Cardiac muscle cell (in vitro differentiated cells and primary cell): ENCODE measurements at places on chromosomes 3 and 15. TPM values are rescaled to one million over a fixed set of nuclear protein-coding genes. Genes with fewer than 3 reads are reported as not detected.

DNA sequence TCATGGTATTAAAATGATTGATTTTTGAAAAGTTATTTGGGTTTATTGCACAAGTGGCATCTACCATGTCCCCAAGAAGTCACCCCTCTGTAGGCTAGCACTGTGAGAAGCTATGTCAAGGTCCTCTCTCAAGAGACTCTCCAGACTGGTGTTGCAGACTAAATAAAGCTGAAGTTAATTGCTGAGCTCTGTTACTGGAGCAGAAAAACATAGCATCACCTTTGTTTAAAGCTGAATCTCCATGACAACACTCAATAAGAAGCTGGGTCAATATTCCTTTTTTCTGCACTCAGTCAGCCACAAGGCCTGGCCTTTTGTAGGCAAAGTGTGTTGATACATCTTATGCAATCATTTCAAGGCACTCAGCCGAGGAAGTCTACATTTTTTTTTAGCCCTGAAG is 806.6 kb upstream of the LMCD1 start:
- DNase-seq: peak; percentile 4

Gene FRMD4B
- 50.6 and 78.7 TPM in 2 replicates for total RNA-seq

Gene ZCWPW2
- 0.09 and 0.70 TPM in 2 replicates for total RNA-seq

Gene TAGLN3
- total RNA-seq: 1.6 and 4.2 TPM in 2 replicates

DNA sequence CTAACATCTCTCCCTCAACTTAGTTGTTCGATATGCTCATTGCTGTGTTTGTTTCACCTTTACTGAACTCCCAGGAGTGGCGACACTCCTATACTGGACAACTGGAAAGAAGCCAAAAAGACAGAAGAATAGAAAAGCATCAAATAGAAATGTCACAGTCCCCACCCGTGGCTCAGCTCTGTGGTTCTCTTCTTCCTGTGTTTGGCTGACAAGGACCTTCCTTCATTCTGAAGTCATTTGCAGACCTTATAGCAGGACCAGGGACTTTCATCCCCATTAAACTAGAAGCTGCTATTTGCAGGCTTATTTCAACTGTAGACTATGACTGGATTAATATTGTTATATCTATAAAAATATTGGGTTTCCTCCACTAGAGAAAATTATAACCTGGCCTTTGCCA is 125.9 kb downstream of the NECTIN3 start:
- no peak for DNase-seq

Gene MAGEL2
- total RNA-seq: 6.1 and 7.6 TPM in 2 replicates

Gene ARPP21
- total RNA-seq: 0.32 TPM in 1 of 2 replicates, not detected in the other

DNA sequence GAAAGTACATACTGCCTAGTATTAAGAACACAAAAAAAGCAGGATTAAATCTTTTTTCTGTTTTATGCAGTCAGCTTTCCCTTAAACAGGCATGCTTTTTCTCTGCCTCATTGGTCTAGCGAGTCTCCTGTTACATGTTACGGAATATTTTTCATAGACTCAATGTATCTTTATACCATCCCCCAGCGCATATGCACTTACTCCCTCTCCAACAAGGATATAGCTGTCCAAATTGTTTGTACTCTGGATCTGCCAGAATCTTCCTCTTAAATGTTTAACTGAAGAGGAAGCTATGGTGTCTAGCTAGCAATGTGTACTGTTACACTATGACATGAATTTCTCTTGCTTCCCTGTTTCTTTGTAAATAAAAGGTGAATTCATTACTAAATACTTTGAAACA is 9.2 kb upstream of the SLCO3A1 start:
- DNase-seq: no peak

Gene ZDHHC23
- total RNA-seq: 8.7 and 9.1 TPM in 2 replicates

- DNase-seq: peak; percentile 50
These were observed 1.4 kb upstream of the CHRNA7 start for GRCh38 chr15:32028921-32029320.

GRCh38 chr3:125108833-125109535 is 53.2 kb upstream of the HEG1 start:
- DNase-seq: no peak

Gene DMXL2
- 20.3 and 34.0 TPM in 2 replicates for total RNA-seq

Gene IGDCC3
- total RNA-seq: 41.9 and 54.6 TPM in 2 replicates

Gene FRMD5
- total RNA-seq: 55.8 and 59.7 TPM in 2 replicates

DNA sequence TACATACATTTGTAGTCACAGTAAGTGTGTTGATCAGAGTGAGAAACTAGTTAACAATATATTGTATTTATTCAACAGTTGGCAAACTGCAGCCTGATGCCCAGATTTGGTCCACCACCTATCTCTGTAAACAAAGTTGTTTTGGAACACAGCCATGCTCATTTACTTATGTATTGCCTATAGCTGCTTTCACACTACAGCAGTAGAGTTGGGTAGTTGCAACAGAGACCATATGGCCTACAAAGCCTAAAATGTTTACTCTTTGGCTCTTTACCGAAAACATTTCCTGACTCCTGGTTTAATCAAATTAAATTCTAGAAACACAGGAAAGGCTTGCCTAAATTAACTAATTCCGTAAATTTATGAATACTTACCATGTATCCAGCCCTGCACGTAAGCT is 39.4 kb downstream of the CMC1 start:
- DNase-seq: no peak

Gene CAPN3
- 37.9 and 88.3 TPM in 2 replicates for total RNA-seq

- no peak for DNase-seq
These were observed 838.5 kb downstream of the DIPK2A start for GRCh38 chr3:144810160-144810559.

DNA sequence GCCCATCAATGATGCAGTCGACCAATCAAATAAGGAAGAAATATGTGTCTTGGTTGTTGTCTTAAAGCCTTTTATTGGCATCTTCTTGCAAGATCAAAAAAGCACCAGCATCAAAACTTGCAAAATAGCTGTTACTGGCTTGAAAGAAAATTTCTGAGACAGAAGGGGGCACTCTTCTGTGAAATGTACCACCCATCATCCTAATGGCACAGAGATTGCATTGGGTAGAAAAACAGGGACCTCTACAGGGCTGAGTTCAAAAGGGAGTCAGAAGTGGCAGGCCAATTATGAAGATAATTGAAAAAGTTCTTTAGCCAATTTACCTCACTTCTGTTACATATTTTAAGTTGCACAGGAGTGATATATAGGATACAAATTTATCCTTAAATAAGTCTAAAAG is 122.3 kb upstream of the GPR149 start:
- DNase-seq: no peak

GRCh38 chr3:71753701-71754609 is at the start of gene GPR27:
TSS of gene GPR27 (plus strand) at chr3:71753855. CDS start at chr3:71754050, 195 bp downstream.
- DNase-seq: peak; percentile 66

GRCh38 chr3:115922681-115923347 is 299.5 kb downstream of the GAP43 start:
- peak; percentile 41 for DNase-seq

GRCh38 chr15:65418596-65418995 is 4.2 kb downstream of the IGDCC4 start:
- DNase-seq: peak; percentile 73

DNA sequence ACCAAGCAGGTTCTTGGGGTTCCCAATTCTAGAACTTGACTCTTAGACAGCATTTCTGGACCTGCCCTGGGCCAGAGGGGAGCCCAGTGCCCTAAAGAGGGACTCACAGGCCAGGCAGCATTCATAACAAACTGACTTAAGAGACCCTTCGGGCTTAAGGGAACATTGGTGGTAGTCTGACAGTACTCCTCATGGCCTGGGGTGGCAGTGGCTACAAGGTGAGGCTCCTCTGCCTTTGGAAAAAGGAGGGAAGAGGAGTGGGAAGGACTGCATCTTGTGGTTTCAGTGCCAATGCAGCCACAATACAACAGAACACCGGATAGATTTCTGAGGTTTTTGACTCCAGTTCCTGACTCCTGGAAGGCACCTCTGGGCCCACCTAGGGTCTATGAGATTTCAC is 172.2 kb upstream of the STRIT1 start:
- no peak for DNase-seq

DNA sequence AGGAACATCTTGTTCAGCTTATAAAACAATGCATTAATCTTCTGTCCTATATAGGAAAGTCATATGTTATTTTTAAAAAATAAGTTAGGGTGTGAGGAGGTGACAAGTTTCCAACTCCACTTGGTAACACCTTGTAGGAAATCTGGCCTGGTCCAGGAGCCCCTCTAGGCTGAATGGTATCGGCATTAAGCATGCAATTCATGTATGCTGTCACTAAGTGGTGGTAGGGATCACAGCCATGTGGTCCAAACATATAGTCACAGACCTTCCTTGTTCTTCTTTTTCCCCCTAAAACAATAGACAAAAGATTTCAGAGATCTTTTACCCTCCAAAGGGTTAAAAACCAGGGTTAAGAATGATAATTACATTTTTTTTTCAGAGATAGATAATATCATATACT is 4.2 kb upstream of the APBA2 start:
- DNase-seq: no peak

DNA sequence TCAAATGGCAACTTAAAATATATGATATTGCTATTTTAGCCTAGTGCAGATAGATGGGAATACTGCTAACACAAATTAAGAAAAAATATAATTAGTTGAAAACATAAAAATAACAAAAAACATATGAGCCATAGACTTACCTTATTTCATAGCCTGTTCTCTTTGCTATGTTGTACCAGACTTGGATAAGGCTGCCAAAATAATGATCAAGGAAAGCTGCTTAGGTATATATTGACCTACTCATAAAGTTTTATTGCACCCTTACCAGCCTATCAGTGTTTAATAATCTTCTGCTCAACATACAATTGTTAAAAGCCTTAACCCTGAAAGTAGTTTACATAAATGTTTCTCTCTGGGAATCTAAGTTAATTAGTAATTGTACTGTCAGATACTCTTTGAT is at the start of gene SI:
Gene SI (minus strand): TSS at position 204 of the 400 bp plus-strand sequence. CDS start 2,484 bp downstream, outside the sequence.
- DNase-seq: no peak

DNA sequence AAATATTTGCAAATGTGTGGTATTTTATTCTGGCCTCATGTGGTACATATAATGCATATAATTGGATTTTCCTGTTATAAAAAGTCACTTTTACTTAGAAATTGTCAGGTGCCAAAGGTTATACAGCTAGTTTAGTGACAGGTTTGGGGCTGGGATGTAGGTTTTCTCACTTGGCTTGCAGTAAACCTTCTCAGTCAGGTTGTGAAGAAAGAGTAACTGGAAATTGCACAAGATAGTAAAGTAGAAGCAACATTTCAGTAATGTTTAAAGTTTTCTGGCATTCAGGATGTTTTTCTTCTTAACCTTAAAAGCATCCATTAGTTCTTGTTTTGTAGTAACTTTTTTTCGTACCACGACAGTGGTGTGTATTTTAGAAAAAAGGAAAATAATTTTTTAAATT is 53.9 kb downstream of the MEF2A start:
- no peak for DNase-seq

DNA sequence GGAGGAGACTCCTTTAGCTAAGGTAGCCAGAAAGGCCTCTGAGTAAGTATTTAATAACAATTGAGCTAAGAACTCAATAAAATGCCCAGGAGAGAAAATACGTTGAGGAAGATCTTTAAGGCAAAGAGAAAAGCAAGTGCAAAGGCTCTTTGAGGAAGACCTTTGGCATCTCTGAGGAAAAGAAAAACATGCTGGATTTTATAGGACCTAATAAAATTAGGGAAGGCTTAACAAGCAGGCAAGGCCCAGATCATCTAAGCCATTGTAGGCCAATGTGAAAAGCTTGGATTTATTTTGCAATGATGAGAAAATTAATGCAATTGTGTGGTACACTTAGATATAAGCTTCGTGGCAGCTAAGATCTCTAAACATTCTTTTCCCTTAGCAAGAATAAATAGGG is 75.7 kb downstream of the P3H2 start:
- DNase-seq: no peak

DNA sequence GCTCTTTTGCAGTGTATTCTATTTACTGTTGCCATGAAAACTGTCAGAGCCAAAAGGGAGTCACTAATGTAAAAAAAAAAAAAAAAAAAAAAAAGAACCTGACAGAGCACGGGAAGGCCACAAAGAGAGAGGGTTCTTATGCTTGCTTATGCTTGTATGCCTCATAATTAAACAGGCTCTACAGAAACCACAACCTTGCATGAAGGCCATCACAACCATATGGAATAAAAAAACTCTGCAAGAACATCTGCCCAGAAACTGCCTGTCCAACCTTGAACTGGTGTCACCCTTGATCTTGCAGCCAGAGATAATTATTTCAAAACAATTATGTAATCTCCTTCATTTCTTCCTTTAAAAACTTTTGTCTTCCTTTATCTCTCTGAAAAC is 50.1 kb downstream of the CFAP20DC start:
- no peak for DNase-seq

Gene GOLGA6L9
- total RNA-seq: 6.7 and 30.1 TPM in 2 replicates

DNA sequence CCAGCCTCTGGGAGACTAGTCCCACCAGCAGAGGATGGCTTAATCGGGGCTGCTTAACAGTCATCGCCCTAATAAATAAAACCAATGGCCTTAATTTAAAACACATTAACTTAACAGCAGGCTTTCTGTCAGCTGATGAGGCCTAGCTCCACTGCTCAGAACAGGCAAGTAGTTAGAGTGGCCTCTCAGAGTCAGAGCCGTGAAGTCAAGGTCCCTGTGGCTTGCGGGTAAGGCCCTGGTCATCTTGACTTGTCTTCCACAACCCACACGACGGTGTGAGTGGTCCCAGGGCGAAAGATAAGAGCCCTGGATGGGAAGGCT is 11.8 kb downstream of the XXYLT1 start:
- DNase-seq: no peak

Gene DCBLD2
- 53.9 and 88.4 TPM in 2 replicates for total RNA-seq

Gene TP63
- not detected in 2 replicates for total RNA-seq

- peak; percentile 66 for DNase-seq
These were observed 3.7 kb upstream of the TF start for GRCh38 chr3:133742351-133743091.

Gene STRIT1
- total RNA-seq: not detected in 2 replicates

Gene LIPH
- total RNA-seq: 1.1 and 2.3 TPM in 2 replicates

Gene SPTBN5
- total RNA-seq: 2.1 and 3.0 TPM in 2 replicates
